Activated gamma-delta T cell treated with anti-CD3 and anti-CD28 coated beads, Interleukin-2, amount 50 U/mL, for 16 hours (primary cell): ENCODE measurements at places on chromosomes 5 and 9.
A peak's percentile ranks its signal among the peaks of the same experiment; 100 is the strongest.

GRCh38 chr9:100848726-100849125 is 179.8 kb upstream of the PLPPR1 start:
- no peak for DNase-seq

GRCh38 chr9:124389146-124389939 is 25.9 kb downstream of the PSMB7 start:
- no peak for DNase-seq

DNA sequence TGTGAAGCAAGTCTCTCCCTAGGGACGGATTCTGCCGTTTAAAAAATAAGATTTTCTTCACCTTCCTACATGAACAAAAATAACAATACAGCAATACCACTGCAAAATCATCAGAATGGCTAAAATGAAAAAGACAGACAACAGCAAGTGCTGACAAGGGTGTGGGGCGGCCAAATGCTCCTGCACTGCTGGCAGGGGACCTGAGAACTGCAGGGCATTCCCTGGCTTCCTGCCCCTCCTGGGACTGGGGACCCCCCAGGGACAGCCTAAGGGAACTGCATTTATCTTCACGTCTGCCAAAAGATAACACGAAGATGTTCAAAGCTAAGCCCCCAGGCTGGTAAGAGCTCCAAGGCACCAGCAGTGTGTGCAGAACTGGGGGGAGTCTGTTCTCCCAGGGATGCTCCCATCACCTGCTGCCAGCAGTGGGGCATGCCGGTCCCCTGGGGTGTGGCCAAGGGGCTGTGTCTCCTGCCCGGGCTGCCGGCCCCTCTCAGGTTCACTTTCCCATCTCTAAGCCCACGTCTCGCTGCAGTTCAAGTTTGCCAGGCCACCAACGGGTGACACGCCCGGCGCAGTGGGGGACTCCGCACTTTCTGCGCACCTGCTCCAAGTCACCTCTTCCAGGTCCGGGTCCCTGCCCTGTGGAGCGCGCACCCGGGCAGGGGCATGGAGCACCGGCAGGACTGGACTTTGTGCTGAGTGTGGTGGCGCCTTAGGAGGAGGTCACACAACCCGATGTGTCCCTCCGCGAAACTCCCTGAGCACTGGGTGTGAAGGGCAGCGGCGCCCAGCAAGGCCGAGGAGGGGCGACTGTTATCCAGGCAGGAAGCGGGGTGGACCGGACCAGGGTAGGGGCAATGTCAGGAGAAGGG is 4.5 kb upstream of the EGFL7 start:
- DNase-seq = no peak

DNA sequence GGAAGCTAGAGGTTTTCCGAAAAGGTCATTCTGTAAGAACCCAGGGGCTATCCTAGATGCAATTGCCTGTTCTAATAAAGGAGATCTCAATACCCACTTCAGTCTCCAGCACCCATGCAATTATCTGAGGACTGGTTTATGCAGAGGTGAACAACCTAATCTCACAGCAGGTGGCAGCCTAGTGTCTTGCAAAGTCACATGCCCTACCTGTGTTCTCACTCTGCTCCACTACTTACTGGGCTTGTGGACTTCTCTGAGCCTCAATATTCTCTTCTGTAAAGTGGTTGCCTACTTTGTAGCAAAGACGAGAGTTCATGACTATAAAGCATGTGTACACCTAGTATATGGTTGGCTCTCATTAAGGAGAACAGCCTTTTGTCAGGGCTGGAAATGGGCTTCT is 21.0 kb upstream of the ALDH1B1 start:
- DNase-seq = no peak

- DNase-seq = no peak
Measured at GRCh38 chr9:14831661-14832060, 78.6 kb downstream of the FREM1 start.

DNA sequence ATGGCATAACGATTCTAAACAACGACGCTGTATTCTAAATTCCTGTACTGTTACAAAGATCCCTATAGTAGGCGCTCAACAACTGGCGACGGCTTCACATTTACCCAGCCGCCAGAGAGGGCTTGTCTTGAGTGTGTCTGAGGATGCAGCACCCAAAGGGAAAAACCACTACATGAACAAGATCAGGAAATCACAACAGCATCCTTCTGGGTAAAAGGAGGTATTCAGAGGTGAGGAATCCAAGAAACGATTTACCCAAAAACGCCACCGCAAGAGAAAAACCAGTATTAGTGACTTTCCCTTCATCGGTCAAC is 711 bp downstream of the TTC33 start:
- DNase-seq = peak; percentile 38

DNA sequence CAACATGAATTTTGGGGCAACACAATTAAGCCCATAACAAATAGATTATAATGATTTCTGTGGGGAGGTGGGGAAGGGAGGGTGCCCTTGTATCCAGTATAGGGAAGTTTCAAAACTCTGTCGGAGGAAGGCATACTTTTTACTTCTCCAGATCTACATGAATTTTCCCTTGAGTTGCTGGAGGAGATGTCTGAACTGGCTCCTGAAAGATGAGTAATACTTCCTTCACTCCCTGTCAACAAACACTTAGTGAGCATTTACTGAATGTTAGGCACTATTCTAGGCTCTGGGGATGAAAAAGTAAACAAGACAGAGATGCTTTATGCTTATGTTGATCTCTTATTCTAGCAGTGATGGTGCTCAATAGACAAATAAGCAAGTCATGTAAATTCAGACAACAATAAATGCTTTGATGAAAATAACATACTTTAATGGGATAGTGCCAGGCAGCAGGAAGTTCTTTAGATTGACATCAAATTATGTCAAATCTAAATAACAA is 197.9 kb upstream of the ANKH start:
- no peak for DNase-seq

DNA sequence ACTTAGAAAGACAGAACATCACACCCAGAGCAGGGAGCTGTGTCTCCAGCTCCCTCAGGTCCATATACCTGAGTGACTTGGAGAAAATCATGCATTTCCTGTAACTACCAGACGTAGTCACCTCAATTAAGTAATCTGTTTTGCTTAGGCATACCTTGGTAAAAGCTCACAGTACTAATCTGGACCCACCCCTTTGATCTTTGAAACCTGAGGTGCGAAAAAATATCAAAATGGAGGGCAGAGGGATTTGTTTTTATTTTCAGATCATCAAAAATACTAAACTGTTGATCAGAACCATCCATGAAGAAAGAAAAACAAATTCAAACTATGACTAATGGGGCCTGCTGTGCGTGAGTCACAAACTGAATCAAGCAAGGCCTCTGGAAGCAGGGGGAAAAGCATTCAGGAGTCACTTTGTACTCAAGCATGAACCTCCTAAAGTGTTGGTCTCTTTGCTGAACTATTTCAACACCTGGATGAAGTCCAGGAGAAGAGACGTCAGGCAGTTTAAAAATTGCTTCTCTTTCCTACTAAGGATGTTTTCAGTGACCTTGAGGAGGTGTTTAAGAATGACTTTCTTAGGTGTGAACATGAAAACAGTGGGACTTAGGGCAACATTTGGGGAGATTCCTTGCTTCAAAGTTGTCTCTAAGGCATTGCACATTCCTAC is 76.3 kb downstream of the MUSK start:
- DNase-seq = no peak
